ENCODE measurements at places on chromosomes 1 and 21. TPM values are rescaled to one million over a fixed set of nuclear protein-coding genes. Genes with fewer than 3 reads are reported as not detected.

LRRC7 gene
- 0.05 TPM for polyA plus RNA-seq

FCRL4 gene
- polyA plus RNA-seq = not detected

KCNH1 gene
- polyA plus RNA-seq = 1.6 TPM

C1orf56 gene
- polyA plus RNA-seq = 8.3 TPM

EPS8L3 gene
- polyA plus RNA-seq = not detected

FAF1 gene
- polyA plus RNA-seq = 24.7 TPM

KIAA1614 gene
- polyA plus RNA-seq = 0.18 TPM

F11R gene
- polyA plus RNA-seq = 22.9 TPM

LCE1A gene
- not detected for polyA plus RNA-seq

EDN2 gene
- polyA plus RNA-seq = not detected

LYPD8 gene
- polyA plus RNA-seq = 0.13 TPM

HMCN1 gene
- polyA plus RNA-seq = 1.4 TPM

TFF2 gene
- polyA plus RNA-seq = not detected

SPRR2G gene
- not detected for polyA plus RNA-seq

ZNF697 gene
- polyA plus RNA-seq = 1.9 TPM

NR0B2 gene
- 7.6 TPM for polyA plus RNA-seq

CYP4A11 gene
- not detected for polyA plus RNA-seq

TNNT2 gene
- 37.3 TPM for polyA plus RNA-seq

ABCA4 gene
- polyA plus RNA-seq = 0.10 TPM

OR6F1 gene
- not detected for polyA plus RNA-seq

FAM151A gene
- polyA plus RNA-seq = 0.16 TPM

PPT1 gene
- polyA plus RNA-seq = 59.4 TPM

CCDC30 gene
- polyA plus RNA-seq = 3.4 TPM

OR2G3 gene
- polyA plus RNA-seq = not detected

ZNF648 gene
- polyA plus RNA-seq = not detected

LCE1B gene
- not detected for polyA plus RNA-seq

HPCA gene
- 0.70 TPM for polyA plus RNA-seq

CHRM3 gene
- polyA plus RNA-seq = 0.17 TPM

TENT5C gene
- polyA plus RNA-seq = 0.54 TPM

PLA2G4A gene
- polyA plus RNA-seq = 4.2 TPM

SYT11 gene
- polyA plus RNA-seq = 2.8 TPM
